ENCODE measurements at places on chromosomes 5 and 9. TPM values are rescaled to one million over a fixed set of nuclear protein-coding genes. Genes with fewer than 3 reads are reported as not detected.

PAX5 gene
- 17.1 TPM for polyA plus RNA-seq

GBGT1 gene
- 4.0 TPM for polyA plus RNA-seq

CDX1 gene
- polyA plus RNA-seq, result not detected

INSL6 gene
- not detected for polyA plus RNA-seq

RLN1 gene
- polyA plus RNA-seq, result 0.40 TPM

PLAC8L1 gene
- not detected for polyA plus RNA-seq

S100Z gene
- polyA plus RNA-seq, result not detected

SHOC1 gene
- polyA plus RNA-seq, result not detected

SAXO1 gene
- 0.25 TPM for polyA plus RNA-seq

DDX4 gene
- polyA plus RNA-seq, result not detected

ZBED3 gene
- polyA plus RNA-seq, result 0.29 TPM

AQP3 gene
- 1.5 TPM for polyA plus RNA-seq

FOXD4L6 gene
- polyA plus RNA-seq, result not detected

ERGIC1 gene
- polyA plus RNA-seq, result 55.9 TPM

DNA sequence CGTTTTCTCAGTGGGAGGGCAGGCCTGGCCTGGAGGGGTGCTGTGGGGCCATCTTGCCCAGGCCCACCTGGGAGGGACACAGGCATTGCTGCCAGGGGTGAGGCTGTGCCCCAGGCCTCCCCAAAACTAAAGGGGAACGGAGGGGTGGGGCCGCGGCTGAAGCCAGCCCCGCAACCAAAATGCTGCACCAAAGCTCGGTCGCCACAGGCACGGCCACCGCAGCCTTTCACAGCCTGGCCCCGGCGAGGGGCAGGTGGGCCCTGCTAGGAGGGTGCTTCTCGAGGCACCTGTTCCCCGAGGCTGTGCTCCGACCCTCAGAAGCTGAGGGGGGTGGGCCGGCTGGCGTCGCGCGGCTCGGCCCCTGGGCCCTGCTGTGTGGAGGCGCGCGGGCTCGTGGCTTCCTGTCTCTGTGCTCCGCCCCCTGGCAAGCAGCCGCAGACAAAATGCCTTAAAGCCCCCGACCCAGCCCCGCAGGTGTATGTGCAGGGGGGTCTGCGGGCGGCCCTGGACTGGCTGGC is 57.6 kb downstream of the JAK2 start:
- peaks cover 20% of the 10 kb centered on the region for H3K36me3 ChIP-seq
- H3K27me3 ChIP-seq, result no peaks in the 10 kb centered on the region
- no peaks in the 10 kb centered on the region for H3K4me1 ChIP-seq
- H3K4me3 ChIP-seq, result no peak overlapping the region
- no peak for DNase-seq

DNA sequence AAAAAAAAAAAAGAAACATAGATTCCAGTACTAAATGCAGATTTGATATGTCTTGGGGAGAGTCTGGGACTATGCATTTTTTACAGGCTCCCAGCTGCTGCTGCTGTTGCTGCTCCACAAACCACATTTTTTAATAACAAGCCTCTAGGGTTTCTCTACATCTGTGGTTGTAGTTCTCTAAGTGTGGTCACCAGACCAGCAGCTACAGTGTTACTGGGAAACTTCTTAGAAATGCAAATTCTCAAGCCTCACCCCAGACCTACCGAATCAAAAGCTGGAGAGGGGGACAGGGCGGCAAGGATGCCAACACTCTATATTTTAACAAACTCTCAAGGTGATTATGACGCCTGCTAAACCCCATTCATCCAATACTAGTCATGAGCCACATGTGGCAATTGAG is 293.4 kb upstream of the PTGER4 start:
- peak overlapping the region; percentile 12 for H3K27ac ChIP-seq
- DNase-seq, result no peak
- no peaks in the 10 kb centered on the region for H3K36me3 ChIP-seq
- H3K4me1 ChIP-seq, result peaks cover 35% of the 10 kb centered on the region
- H3K4me3 ChIP-seq, result no peak overlapping the region
- H3K27me3 ChIP-seq, result no peaks in the 10 kb centered on the region

GRCh38 chr5:124816381-124816780 is 69.9 kb upstream of the ZNF608 start:
- no peak overlapping the region for H3K4me3 ChIP-seq
- H3K36me3 ChIP-seq, result no peaks in the 10 kb centered on the region
- no peak overlapping the region for H3K27ac ChIP-seq
- no peaks in the 10 kb centered on the region for H3K4me1 ChIP-seq

DNA sequence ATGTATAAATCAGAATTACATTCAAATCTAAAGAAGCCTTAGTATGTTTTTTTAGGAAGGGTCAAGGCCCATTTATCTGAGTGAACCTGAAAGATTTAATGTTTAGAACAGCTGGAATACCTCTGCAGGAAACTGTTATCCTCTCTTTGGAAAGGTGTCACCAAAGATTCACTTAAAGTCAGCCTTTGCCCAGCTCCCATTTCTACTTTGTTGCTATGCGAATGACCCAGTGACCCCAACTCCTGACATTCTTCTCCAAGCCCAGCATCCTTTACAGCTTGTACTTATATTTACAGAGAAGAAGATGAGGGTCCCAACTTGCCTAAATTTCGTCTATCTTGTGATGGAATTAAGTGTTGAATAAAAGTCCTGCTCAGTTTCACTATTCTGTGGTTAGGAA is 1198.6 kb downstream of the CDH12 start:
- H3K27me3 ChIP-seq, result no peaks in the 10 kb centered on the region
- H3K4me3 ChIP-seq, result no peak overlapping the region
- no peak for DNase-seq
- H3K4me1 ChIP-seq, result no peaks in the 10 kb centered on the region
- H3K36me3 ChIP-seq, result no peaks in the 10 kb centered on the region

GRCh38 chr5:143056792-143057579 is 286.8 kb downstream of the ARHGAP26 start:
- no peak overlapping the region for H3K4me3 ChIP-seq
- H3K27ac ChIP-seq, result no peak overlapping the region
- H3K36me3 ChIP-seq, result peaks cover 7% of the 10 kb centered on the region
- H3K27me3 ChIP-seq, result no peaks in the 10 kb centered on the region

GRCh38 chr5:127683008-127683407 is 20.2 kb upstream of the CCDC192 start:
- no peak overlapping the region for H3K4me3 ChIP-seq
- no peaks in the 10 kb centered on the region for H3K36me3 ChIP-seq
- DNase-seq, result no peak
- H3K4me1 ChIP-seq, result no peaks in the 10 kb centered on the region
- H3K27ac ChIP-seq, result no peak overlapping the region

GRCh38 chr5:167899490-167900070 is 391.9 kb upstream of the WWC1 start:
- H3K27ac ChIP-seq, result no peak overlapping the region
- no peak overlapping the region for H3K4me3 ChIP-seq
- H3K27me3 ChIP-seq, result no peaks in the 10 kb centered on the region

- peak overlapping the region; percentile 97 for H3K27ac ChIP-seq
- H3K36me3 ChIP-seq, result peaks cover 32% of the 10 kb centered on the region
- no peak for DNase-seq
- H3K4me3 ChIP-seq, result peak overlapping the region; percentile 81
- H3K27me3 ChIP-seq, result no peaks in the 10 kb centered on the region
Observed at GRCh38 chr5:131393498-131393968, 129.7 kb downstream of the CDC42SE2 start.

DNA sequence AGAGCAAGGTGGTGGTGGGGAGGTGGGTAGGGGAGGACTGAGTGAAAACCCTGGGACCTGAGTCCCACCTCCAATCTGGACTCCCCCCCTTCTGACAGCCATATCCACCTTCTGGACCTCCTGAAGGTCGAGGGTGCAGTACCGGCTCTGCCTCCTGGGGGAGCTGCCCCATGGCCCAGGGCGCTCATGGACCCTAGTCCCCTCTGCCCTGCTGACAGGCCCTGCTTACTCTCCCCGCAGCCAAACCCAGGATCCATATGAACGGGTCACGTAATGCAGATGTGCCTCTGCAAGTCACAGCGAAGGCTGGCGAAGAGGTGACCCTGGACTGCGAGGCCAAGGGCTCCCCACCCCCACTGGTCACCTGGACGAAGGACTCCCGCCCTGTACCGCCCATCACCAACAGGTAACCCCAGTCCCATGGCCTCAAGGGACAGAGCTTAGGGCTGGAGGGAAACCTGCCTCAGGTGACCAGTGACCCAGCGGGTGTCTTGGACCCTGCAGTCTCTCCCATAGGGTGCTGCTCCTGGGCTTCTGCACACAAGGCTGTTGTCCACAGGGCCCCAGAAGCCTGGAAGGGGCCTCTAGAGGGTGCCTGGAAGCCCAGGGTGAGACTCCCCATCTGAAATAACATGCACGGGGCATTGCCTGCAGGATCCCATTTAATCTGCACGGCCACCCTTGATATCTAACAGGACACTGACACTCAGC is 61.7 kb downstream of the HMCN2 start:
- DNase-seq, result no peak
- H3K27ac ChIP-seq, result no peak overlapping the region
- no peak overlapping the region for H3K4me3 ChIP-seq
- H3K36me3 ChIP-seq, result no peaks in the 10 kb centered on the region

- no peak overlapping the region for H3K4me3 ChIP-seq
- DNase-seq, result peak; percentile 11
- no peaks in the 10 kb centered on the region for H3K4me1 ChIP-seq
- no peaks in the 10 kb centered on the region for H3K36me3 ChIP-seq
- no peak overlapping the region for H3K27ac ChIP-seq
Observed at GRCh38 chr9:74770508-74771261, 117.0 kb downstream of the TRPM6 start.

GRCh38 chr5:96548905-96549304 is 113.3 kb upstream of the CAST start:
- no peak overlapping the region for H3K27ac ChIP-seq
- DNase-seq, result no peak
- H3K4me3 ChIP-seq, result no peak overlapping the region
- H3K36me3 ChIP-seq, result no peaks in the 10 kb centered on the region
- H3K4me1 ChIP-seq, result no peaks in the 10 kb centered on the region
- H3K27me3 ChIP-seq, result peaks cover 9% of the 10 kb centered on the region

- no peaks in the 10 kb centered on the region for H3K4me1 ChIP-seq
- H3K27ac ChIP-seq, result no peak overlapping the region
- H3K4me3 ChIP-seq, result no peak overlapping the region
- H3K27me3 ChIP-seq, result no peaks in the 10 kb centered on the region
- DNase-seq, result no peak
Observed at GRCh38 chr5:94329115-94329514, 289.3 kb downstream of the KIAA0825 start.

DNA sequence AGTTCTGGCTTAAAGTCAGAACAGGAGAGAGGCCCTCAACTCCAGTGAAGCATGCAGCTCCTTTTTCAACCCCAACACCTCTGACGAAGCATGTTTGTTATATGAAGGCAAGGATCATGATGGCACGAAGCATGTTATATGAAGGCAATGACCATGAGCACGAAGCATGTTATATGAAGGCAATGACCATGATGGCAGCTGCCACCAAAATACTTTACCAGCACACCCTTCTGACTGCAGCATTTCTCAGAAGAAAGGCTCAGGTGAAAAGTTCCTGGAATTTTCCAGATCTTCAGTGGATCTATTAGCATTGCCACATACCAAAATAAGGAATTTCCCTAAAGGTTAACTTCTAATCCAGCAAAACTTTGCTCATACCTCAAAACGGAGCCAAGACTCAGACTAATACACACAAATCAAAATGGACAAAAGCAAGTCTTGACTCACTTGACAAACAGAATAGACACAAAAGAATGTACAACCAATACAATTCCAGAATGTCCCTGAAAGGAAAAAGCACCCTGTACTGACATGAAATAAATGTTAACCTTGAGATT is 217.4 kb downstream of the FANCC start:
- no peak overlapping the region for H3K27ac ChIP-seq
- no peaks in the 10 kb centered on the region for H3K27me3 ChIP-seq
- DNase-seq, result no peak
- no peaks in the 10 kb centered on the region for H3K36me3 ChIP-seq
- H3K4me3 ChIP-seq, result peak overlapping the region; percentile 70

GRCh38 chr9:116331241-116331640 is 177.7 kb downstream of the PAPPA start:
- no peak overlapping the region for H3K27ac ChIP-seq
- no peaks in the 10 kb centered on the region for H3K27me3 ChIP-seq
- no peaks in the 10 kb centered on the region for H3K4me1 ChIP-seq
- H3K4me3 ChIP-seq, result no peak overlapping the region
- DNase-seq, result no peak
- no peaks in the 10 kb centered on the region for H3K36me3 ChIP-seq

- H3K36me3 ChIP-seq, result no peaks in the 10 kb centered on the region
- no peak overlapping the region for H3K27ac ChIP-seq
- H3K4me1 ChIP-seq, result peaks cover 7% of the 10 kb centered on the region
- peaks cover 12% of the 10 kb centered on the region for H3K27me3 ChIP-seq
Observed at GRCh38 chr9:94600258-94600657, 6.6 kb upstream of the FBP2 start.

DNA sequence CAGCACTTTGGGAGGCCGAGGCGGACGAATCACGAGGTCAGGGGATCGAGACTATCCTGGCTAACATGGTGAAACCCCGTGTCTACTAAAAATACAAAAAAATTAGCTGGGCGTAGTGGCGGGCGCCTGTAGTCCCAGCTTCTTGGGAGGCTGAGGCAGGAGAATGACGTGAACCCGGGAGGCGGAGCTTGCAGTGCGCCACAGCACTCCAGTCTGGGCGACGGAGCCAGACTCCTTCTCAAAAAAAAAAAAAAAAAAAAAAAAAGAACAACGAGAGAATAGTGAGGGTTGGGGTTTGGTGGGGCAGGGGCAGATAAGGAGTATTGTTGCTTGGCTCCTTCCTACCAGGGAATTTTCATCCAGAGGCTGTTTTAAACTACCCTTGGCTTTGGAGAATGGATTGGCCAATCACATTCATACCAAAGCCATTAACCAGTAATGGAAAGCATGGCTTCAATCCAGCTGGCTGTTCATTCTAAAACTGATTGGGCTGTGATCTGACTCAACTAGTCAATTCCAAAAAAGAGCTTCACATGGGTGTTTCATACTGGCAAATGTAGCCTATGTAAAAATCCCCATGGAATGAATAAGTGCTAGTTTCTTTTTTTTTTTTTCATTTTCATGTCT is 64.4 kb downstream of the PLCXD3 start:
- H3K4me3 ChIP-seq, result no peak overlapping the region
- H3K4me1 ChIP-seq, result no peaks in the 10 kb centered on the region
- H3K27me3 ChIP-seq, result no peaks in the 10 kb centered on the region
- no peaks in the 10 kb centered on the region for H3K36me3 ChIP-seq

DNA sequence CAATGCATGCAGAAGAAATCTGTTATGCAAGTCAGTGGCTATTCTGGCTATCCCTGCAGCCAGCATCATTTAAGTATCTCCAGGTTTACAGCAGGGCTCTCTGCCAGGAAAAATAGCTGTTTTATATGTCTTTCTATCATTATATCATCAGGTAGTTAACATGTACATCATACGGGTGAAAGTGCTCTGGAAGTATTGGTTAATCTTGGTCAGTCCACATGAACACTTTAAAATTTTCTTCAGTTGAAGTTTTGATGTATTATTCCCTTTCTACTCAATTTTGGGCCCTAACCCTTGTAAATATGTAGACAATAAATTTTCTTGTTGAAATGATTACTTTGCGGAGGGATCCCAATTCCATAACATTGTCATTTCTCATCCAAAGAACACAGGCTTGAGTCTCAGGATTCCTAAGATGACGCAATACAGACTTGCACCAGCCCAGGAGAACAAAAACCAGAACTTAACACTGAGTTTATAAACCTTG is 67.5 kb downstream of the SEMA6A start:
- H3K27me3 ChIP-seq, result no peaks in the 10 kb centered on the region
- no peak overlapping the region for H3K4me3 ChIP-seq
- no peaks in the 10 kb centered on the region for H3K4me1 ChIP-seq
- H3K27ac ChIP-seq, result no peak overlapping the region

Measured in naive B cell (primary cell).